ENCODE measurements at places on chromosomes 11 and 22.

- no peak for DNase-seq
These were observed 9.4 kb upstream of the NLRP10 start for GRCh38 chr11:7974668-7975067.

- no peak for DNase-seq
These were observed 4.8 kb upstream of the OR52I1 start for GRCh38 chr11:4589017-4589416.

DNA sequence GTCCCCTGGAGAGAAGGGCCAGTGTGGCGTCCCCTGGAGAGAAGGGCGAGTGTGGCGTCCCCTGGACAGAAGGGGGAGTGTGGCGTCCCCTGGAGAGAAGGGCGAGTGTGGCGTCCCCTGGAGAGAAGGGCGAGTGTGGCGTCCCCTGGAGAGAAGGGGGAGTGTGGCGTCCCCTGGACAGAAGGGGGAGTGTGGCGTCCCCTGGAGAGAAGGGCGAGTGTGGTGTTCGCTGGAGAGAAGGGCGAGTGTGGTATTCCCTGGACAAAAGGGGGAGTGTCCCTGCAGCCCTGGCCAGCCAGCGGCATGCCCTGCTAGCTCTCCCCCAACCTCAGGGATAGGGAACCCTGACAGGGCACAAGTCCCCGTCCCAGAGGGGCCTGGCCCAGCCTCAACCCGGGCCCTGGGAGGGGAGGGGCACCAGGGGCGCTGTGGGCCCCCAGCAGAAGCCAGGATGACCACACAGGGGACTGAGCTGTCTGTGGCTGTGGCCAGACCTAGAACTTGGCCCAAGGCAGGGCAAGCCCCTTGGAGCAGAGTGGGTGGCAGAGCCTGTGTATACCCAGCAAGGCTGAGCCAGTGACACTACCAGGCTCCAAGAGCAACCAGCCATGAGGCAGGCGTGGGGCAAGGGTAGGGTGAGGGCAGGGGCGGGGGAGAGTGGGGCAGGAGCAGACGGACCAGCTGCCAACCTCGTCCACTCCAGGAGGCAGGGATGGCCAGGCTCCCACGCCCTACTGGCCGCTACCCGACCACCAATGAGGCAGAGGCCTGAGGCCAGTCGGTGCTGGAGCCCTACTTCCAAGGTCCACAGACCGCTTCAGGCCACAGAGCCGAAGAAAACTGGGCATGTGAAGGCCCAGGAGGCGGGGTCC, 4.2 kb downstream of the HRAS start:
- DNase-seq, result no peak

DNA sequence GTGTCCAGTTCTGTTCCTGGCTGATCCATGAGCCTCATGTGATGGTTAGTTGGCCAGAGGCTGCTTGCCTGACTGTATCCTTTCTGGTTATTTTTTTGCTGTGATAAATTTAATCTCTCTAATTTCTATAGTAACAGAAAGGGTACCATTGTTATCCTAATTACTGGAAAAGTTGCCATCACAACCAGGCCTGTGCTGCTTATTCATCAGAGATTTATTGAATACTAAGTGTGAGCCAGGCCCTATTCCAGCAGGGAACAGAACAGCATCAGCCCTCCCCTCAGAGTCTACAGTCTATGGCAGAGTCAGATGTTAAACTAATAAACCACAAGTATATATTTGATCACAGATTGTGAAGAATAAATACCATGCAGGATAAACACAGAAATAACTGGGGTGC, 86.8 kb downstream of the DEPDC5 start:
- DNase-seq, result no peak

- DNase-seq, result no peak
These were observed 106.7 kb downstream of the ETS1 start for GRCh38 chr11:128480665-128481064.

Data from CD4-positive, alpha-beta T cell treated with Interleukin-17A for 1 hour (primary cell).